Stimulated activated CD4-positive, alpha-beta T cell treated with anti-CD3 and anti-CD28 coated beads, Interleukin-15, amount 100 ng/mL, for 1 hour (primary cell): ENCODE measurements at places on chromosomes 7 and 10.

DNA sequence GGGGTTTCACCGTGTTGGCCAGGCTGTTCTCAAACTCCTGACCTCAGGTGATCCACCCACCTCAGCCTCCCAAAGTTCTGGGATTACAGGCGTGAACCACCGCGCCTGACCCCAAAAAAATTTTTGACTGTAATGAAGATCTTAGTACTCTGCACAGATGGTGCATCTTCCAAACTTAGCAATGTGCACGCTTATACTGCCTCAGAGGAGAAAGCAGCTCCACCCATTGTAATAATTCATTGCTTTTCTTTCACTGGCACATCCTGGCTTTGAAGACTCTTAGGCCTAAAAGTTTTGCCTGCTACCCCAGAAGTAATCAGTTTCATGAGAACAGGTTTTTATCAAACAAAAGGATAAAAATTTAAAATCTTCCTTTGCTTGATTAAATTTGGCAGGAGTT lies 52.1 kb upstream of the OIT3 start:
- no peak for DNase-seq

DNA sequence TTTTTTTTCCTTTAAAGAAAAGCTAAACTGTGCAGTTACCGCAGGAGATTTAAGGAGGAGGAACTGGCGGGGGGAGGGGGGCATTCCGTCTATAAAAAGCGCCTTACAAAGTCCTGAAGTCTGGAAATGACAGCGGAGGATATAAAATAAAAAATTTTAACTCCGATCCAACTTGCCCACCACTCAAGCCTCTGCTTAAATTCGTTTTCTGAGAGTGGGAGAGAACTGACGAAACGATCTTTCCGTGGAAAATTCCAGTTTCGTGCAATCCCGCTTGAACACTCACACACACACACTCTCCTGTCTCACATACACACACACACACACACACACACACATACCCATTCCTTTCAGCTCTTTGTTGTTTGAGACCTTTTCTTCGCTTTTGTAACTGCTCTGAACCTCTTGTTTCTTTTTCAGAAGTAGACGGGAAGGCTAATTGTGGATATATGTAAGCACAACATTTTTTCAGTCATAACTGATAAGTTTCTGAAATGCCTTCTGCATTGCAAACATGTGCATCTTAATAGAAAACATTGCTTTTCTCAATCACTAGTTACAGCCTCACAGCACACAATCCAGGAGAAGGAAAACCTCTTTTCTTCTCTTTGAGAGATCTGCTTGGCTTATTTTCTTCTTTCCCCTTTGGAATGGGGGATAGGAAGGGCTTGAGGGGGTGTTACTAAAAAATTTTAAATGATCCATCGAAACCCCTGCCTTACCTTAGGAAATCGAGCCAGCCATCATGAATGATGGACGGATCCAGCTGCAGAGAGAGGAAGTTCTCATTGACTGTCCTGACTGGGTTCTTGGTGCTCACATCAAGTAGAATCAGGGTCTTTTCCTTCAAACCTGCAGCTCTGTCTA lies 628 bp downstream of the HPSE2 start:
- no peak for DNase-seq

DNA sequence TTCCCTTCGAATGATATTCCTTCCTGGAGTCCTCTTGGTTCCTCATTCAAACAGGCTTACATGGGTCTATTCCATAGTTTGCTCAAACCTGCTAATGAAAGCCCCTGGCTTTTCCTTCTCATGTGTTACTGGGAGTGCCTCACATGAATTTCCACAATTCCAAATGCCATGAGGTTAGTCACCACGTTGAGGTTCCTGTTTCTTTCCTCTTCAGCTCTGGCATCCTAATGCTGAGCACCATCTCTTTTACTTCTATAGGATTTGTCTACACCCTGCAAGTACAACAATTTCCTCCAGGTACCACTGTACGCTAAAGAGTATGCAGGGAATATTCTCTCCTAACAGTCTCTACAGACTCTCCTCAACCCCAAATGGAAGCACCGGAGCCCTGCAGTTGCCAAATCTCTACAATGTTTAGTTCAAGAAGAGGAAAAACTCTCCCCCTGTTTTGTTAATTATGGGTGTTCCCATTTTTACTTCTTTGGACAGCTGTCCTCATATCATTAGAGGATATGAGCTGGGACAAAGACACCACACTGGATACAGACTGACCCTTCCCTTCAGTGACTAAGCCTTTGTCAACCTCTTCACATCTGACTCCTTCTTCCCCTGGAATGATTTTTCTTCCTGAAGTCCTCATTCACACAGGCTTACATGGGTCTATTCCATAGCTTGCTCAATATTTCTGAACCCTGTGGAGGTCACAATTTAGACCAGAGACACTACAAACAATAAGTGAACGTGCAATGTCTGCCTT lies 145.8 kb upstream of the BET1 start:
- DNase-seq: no peak

DNA sequence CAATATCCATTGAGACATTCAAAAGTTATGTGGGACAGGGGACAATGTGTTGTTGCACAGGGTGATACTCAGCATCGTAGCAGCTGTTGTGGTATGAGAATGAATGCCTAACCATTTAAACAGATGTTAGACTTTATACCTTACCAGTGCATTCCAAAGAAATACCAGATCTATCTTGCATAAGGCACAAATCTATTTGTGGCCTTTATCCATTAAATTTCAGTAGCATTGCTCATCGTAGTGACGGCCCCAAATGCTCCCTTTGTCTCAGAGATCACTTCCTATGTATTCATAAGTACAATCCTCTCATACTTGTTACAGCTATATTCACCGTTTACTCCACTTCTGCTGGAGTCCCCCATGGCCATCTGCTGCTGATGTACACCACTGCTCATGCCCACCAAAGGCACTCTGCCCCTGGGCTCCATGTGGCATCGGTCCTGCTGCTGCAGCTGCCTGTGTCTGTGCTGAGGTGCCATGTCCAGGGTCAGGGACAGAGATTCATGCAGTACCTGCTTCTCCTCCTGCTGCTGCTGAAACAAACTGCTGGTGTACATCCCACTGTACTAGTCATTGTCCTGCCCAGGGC lies 96.3 kb downstream of the CPED1 start:
- no peak for DNase-seq

DNA sequence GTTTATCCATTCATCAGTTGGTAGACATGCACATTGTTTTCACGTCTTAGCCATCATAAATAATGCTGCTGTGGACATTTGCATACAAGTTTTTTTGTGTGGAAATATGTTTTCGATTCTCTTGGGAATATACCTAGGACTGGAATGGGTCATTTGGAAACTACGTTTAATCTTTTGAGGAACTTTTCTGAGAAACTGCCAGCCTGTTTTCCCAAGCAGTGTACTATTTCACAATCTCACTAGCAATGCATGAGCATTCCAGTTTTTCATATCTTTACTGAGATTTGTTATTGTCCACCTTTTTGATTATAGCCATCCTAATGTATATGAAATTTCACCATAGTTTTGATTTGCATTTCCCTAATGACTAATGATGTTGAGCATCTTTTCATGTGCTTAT lies 95.7 kb upstream of the JAZF1 start:
- no peak for DNase-seq

GRCh38 chr10:129470103-129470851 lies 3.2 kb downstream of the MGMT start:
- DNase-seq: no peak

- no peak for DNase-seq
These were observed 25.2 kb downstream of the SMNDC1 start for GRCh38 chr10:110279407-110279986.

- no peak for DNase-seq
These were observed 49.1 kb downstream of the GRB10 start for GRCh38 chr7:50733552-50733951.

- DNase-seq: no peak
These were observed 60.6 kb upstream of the LAMB1 start for GRCh38 chr7:108063520-108063933.

GRCh38 chr7:46317256-46317655 lies 396.2 kb upstream of the IGFBP3 start:
- no peak for DNase-seq

GRCh38 chr7:55211726-55212125 lies 153.4 kb upstream of the LANCL2 start:
- no peak for DNase-seq

- DNase-seq: no peak
These were observed 90.2 kb upstream of the GNA12 start for GRCh38 chr7:2934211-2934731.

- DNase-seq: no peak
These were observed 117.9 kb upstream of the MACROH2A2 start for GRCh38 chr10:69934768-69935167.

GRCh38 chr10:77350711-77351119 lies 286.9 kb downstream of the KCNMA1 start:
- no peak for DNase-seq

DNA sequence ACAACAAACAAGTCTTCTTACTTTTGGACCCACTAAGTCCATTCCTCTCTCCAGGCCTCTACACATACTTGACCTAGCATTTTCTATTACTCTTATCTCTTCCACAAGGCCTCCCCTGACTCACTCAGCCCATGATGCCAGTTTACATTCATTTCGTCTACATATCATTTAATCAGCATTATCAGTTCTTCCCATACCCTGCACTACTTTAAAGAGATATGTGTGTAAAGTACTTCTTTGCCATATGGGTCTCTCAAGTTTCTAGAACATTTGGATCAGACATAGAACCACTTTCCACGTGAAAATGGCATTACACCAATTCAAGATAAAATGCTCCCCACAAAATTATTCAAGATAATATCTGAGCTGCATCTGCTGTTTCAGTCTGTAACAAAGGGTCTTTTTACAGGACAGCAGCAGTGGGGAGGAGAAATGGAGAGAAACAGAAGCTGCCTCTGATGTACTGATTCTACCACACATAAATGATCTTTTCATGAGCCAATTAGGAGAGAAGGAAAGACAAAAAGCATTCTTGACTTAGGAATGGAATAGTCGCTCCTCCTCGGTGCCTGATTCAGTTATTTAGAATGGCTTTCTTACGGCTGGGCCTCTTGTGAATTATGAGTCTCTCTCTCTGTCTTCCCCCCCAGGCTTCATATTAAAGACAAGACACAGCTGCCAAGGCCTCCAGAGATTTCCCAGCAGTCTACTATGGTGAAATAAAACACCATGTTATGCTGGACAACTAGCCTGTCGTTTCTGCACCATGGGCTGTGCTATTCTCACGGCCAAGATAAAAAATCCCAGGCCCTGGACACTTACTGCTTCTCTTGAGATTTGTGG lies 46.9 kb upstream of the SEPTIN7 start:
- DNase-seq: no peak

GRCh38 chr7:151460474-151460855 lies 20.5 kb upstream of the CRYGN start:
- no peak for DNase-seq

DNA sequence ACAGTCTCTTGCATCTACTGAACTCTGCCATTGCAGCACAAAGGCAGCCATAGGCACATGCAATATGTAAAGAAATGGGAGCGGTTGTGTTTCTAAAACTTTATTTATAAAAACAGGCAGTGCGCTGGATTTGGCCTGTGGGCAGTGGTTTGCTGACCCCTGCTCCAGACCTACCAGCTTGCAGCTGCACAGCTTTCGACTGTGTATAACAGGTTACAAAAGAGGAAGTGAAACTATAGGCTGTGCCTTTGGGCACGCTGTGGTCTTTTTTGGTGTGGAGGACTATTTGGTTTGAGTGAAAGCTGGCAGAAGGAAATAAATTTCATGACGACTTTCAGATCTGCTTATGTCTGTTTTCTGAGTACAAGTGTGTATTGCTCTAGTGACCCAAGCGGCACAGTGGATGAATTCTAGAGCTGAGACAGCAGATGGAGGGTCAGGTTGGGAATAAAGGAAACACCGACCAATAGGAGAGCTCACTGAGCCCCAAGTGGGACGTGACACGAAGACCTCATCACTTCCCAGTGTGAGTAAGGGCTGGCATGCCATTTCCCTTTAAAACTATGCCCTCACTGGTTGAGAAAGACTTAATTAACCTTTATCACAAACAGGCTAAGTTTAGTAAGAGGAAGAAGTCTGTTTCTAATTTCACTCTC lies 152.7 kb downstream of the ANK3 start:
- no peak for DNase-seq

- DNase-seq: no peak
These were observed 13.7 kb downstream of the AHCYL2 start for GRCh38 chr7:129238546-129238945.

GRCh38 chr7:47087866-47088265 lies 494.0 kb downstream of the TNS3 start:
- DNase-seq: no peak

DNA sequence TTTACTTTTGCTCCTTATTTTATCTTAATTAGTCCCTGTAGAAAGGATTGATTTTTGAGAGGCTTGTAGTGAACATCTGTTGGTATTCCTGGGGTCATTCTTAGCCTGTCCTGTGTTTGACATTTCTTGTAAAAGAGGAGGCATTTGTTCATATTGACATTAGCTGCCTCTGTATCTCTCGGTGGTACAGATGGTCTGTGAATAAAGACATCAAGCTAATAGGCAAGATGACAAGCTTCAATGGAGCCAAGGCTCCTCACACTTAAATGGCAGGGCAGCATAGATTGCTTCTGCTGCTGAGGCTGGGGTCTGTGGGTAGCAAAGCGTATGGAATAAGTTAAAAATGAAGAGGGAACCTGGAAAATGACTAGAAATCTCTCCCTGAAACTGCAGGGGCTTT lies 687.6 kb downstream of the LRMDA start:
- no peak for DNase-seq

DNA sequence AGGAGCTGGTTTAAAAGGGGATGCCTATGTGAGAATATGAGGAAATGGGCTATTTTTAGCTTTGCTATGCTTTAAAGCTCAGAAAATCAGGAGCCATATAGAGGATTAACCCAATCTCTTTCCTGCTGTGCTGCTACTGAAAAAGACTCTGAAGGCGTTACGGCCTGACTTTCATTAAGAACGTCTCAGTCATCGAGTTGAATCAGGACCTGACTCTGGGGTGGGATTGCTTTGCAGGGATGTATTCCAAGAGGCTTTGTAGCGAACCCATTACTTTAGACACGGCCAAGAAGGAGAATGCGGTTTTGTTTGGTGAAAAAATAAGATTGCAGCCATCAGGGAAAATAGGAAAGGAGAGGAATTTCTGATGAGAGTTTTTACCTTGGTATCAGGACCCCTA lies 426.9 kb downstream of the CCSER2 start:
- DNase-seq: no peak

GRCh38 chr10:101216207-101217043 lies 12.8 kb downstream of the LBX1 start:
- DNase-seq: no peak
